Activated CD4-positive, alpha-beta T cell treated with anti-CD3 and anti-CD28 coated beads, Interleukin-2, amount 10 ng/mL, durations not matched to agents 7 days and 5 days (primary cell): ENCODE measurements at places on chromosomes 7 and 10.

GRCh38 chr7:40979296-40979695 is 723.6 kb downstream of the INHBA start:
- no peaks in the 10 kb centered on the region for H3K36me3 ChIP-seq
- DNase-seq: no peak
- H3K4me3 ChIP-seq: no peak overlapping the region
- no peak overlapping the region for H3K27ac ChIP-seq
- no peaks in the 10 kb centered on the region for H3K4me1 ChIP-seq
- no peaks in the 10 kb centered on the region for H3K27me3 ChIP-seq

GRCh38 chr7:146002431-146003078 is 114.0 kb upstream of the CNTNAP2 start:
- H3K4me3 ChIP-seq: no peak overlapping the region
- DNase-seq: no peak
- no peak overlapping the region for H3K27ac ChIP-seq
- H3K4me1 ChIP-seq: peaks cover 3% of the 10 kb centered on the region

DNA sequence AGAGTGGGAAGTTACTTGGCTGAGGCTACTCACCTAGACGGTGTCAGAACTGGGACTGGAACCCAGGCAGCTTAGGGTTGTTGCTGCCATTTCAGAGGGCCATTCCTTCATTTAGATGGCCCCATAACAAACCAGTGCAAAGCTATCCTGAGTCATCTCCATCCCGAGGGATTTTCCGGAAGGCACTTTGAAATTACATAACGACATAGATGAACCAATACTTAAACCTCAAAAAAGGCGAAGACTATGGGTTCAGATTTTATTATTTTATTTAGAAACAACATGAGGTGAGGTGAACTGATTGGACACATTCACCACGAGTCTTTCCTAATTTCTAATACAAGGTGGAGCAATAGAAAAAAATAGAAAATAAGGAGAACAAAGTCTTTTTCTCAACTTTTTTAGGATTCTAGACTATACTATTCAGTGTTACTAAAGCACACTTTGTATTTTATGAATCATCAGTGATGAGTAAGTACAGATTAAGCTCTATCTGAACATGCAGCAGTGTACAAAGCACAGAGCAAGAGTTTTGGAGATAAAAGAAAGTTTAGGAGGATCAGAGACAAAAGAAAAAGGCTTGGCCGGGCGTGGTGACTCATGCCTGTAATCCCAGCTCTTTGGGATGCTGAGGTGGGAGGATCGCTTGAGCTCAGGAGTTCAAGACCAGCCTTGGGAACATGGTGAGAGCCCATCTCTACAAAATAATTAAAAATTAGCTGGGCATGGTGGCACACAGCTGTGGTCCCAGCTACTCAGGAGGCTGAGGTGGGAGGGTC is 79.5 kb upstream of the SVIL start:
- peaks cover 24% of the 10 kb centered on the region for H3K36me3 ChIP-seq
- no peak overlapping the region for H3K27ac ChIP-seq
- H3K27me3 ChIP-seq: no peaks in the 10 kb centered on the region
- H3K4me3 ChIP-seq: no peak overlapping the region

- peaks cover 6% of the 10 kb centered on the region for H3K4me1 ChIP-seq
- no peak overlapping the region for H3K27ac ChIP-seq
- H3K27me3 ChIP-seq: no peaks in the 10 kb centered on the region
- H3K4me3 ChIP-seq: no peak overlapping the region
- no peaks in the 10 kb centered on the region for H3K36me3 ChIP-seq
Measured at GRCh38 chr10:68869623-68870022, 31.5 kb upstream of the DDX50 start.

- no peak overlapping the region for H3K27ac ChIP-seq
- no peak for DNase-seq
- H3K4me1 ChIP-seq: no peaks in the 10 kb centered on the region
- no peaks in the 10 kb centered on the region for H3K36me3 ChIP-seq
- no peak overlapping the region for H3K4me3 ChIP-seq
- H3K27me3 ChIP-seq: no peaks in the 10 kb centered on the region
Measured at GRCh38 chr7:40761762-40762560, 627.2 kb downstream of the SUGCT start.

- peaks cover 49% of the 10 kb centered on the region for H3K36me3 ChIP-seq
- no peaks in the 10 kb centered on the region for H3K27me3 ChIP-seq
- peaks cover 37% of the 10 kb centered on the region for H3K4me1 ChIP-seq
- H3K4me3 ChIP-seq: peak overlapping the region; percentile 86
- DNase-seq: peak; percentile 8
- H3K27ac ChIP-seq: peak overlapping the region; percentile 94
Measured at GRCh38 chr7:99551334-99551733, 580 bp downstream of the FAM200A start.

DNA sequence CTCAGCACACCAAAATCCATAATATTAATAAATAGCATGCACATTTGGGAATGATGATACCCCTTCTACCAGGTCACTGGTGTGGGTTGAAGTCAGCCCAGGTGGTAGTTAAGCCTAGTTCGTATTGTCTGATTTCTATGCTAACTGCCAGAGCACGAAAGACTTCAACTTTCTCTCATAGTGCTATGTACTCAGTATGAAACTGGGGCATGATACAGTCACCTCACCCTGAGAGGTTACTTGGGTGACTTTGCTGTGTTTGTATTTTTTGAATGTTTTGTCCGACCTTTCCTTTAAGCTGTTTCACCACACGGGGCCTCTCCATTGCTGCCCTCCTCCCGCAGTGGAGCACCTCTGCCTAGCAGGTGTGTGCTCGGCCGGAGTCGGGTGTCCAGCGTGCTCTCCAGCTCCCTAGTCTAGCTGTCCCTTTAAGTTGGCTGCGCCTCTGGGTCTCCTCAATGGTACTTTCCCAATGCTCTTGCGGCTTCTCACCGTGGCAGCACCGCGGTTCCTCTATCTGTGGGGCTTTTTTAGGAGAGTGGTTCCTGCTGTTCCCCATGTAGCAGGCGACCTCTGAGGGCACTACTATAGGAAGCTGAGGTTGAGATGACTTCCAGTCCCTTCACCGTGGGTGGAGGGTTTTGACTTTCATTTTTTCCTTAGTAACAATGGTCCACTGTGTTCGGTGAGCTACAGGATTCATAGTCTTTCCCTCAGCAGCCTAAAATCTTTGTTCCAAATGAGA is 524.0 kb upstream of the PFKP start:
- H3K4me3 ChIP-seq: no peak overlapping the region
- no peaks in the 10 kb centered on the region for H3K36me3 ChIP-seq
- DNase-seq: no peak
- no peaks in the 10 kb centered on the region for H3K27me3 ChIP-seq
- H3K27ac ChIP-seq: no peak overlapping the region

GRCh38 chr7:110600956-110601355 is 490.0 kb upstream of the LRRN3 start:
- no peak for DNase-seq
- no peak overlapping the region for H3K27ac ChIP-seq
- peaks cover 2% of the 10 kb centered on the region for H3K27me3 ChIP-seq

- DNase-seq: no peak
- H3K27me3 ChIP-seq: peaks cover 1% of the 10 kb centered on the region
- peaks cover 4% of the 10 kb centered on the region for H3K4me1 ChIP-seq
- H3K4me3 ChIP-seq: no peak overlapping the region
Measured at GRCh38 chr10:48251152-48251524, 23.4 kb downstream of the FRMPD2 start.

DNA sequence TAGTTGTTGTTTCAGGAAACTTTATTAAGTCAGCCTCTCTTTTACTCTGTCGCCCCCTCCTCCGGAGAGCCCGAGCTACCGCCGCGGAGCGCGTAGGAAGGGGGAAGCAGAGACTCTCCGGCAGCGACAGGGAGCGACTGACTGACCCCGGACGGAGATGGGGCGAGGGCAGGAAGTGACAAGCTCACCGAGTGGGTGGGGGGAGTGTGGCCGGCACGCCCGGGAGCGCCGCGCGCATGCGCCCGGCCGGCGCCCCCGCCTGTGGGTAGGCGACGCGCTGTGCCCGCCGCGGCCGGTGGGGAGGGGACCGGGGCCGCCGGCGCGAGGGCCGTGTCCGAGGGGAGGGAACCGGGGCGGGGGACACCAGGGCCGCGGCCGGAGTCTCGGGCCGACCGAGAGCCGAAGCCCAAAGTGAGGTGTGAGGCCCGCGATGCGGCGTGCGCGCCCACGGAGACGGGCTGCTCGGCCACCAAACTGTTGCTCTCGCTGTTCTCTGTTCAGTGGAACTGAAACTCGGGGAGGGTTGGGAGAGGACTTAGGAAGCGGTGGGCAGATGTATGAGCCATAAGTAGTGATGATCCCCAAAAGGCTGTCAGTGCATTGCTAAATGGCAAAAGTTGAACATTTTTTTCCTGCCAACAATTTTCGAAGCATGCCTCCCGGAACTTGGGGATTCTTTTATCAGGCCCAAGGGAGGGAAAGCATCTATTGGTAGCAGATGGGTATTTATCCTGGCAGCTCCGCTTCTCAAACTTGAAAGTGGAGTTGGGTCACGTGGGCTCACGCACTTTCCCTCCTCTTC is at the start of gene ZNF800:
Gene ZNF800 (minus strand): TSS at position 143 of the 802 bp plus-strand sequence. CDS start 1,151 bp downstream, outside the sequence.
- DNase-seq: peak; percentile 90
- peak within 1 kb of the TSS; percentile 100 for H3K4me3 ChIP-seq
- H3K36me3 ChIP-seq: peaks cover 34% of the 10 kb centered on the region
- peak within 1 kb of the TSS; percentile 100 for H3K27ac ChIP-seq

GRCh38 chr7:1401011-1401410 is 58.3 kb downstream of the MICALL2 start:
- no peak for DNase-seq
- no peaks in the 10 kb centered on the region for H3K36me3 ChIP-seq
- H3K27ac ChIP-seq: no peak overlapping the region
- peaks cover 24% of the 10 kb centered on the region for H3K27me3 ChIP-seq
- H3K4me3 ChIP-seq: no peak overlapping the region
- peaks cover 4% of the 10 kb centered on the region for H3K4me1 ChIP-seq

GRCh38 chr7:108324053-108325038 is 131.9 kb downstream of the NRCAM start:
- H3K4me3 ChIP-seq: no peak overlapping the region
- no peaks in the 10 kb centered on the region for H3K4me1 ChIP-seq
- DNase-seq: no peak
- H3K36me3 ChIP-seq: no peaks in the 10 kb centered on the region
- H3K27ac ChIP-seq: no peak overlapping the region
- H3K27me3 ChIP-seq: peaks cover 5% of the 10 kb centered on the region

DNA sequence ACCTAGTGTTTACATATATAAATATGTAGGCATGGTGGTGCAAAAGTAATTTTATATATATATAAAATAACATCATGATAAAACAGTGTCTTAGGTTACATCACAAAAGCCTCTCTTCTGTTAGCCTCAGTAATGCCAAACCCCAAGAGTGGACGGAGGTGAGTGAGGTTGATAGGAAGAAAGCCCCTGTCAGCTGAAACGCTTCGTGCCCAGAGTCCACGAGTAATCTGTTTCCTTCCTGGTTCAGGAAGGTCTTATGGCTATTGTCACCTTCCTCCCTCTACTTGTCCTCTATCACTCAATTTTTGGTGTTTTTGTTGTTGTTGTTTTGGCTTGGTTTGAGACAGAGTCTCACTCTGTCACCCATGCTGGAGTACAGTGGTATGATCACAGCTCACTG is 41.5 kb downstream of the THNSL1 start:
- H3K4me1 ChIP-seq: peaks cover 8% of the 10 kb centered on the region
- H3K4me3 ChIP-seq: no peak overlapping the region
- H3K27ac ChIP-seq: no peak overlapping the region
- DNase-seq: no peak
